ENCODE measurements at places on chromosomes 5 and 9.

GRCh38 chr5:66989286-66989685 lies 207.3 kb downstream of the CD180 start:
- DNase-seq, result peak; percentile 89

GRCh38 chr5:81070571-81071255 lies 110.5 kb downstream of the RASGRF2 start:
- no peak for DNase-seq

DNA sequence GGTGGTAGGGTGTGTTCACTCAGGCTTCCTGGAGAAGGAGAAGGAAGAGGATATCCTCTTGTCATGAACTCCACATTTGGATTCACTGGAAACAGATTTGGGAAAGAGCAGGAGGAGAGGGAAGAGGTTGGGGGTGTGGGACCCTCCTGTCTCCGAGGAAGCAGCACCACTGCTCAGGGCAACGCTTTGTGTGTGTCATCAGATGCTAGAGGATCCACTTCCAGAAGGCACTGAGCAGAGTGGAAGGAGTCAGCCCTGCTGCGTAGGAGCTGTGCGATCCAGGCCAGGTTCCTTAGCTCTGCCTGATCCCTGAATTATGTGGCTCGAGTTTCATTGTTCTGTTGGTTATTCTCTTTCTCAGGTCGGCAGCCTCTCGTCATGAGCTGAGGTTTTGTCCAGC lies 37.3 kb upstream of the TJP2 start:
- no peak for DNase-seq

DNA sequence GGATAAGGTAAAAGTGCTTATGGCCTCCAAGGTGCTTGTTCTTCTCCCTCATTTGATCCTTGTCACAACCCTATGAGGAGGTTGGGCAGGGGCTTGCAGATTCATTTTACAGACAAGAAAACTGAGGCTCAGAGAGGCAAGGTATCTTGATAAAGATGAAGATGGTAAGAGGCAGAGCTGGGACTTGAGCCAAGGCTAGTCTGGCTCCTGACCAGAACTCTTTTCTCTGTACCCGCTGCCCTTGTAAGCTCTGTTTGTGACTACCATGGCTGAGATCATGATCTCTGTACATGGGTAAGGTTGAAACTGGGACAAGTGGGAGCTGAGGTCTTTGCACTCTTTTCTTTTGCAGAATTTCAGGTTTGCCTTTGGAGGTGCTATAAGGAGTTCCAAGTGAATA lies 33.6 kb downstream of the SEC61B start:
- no peak for DNase-seq

DNA sequence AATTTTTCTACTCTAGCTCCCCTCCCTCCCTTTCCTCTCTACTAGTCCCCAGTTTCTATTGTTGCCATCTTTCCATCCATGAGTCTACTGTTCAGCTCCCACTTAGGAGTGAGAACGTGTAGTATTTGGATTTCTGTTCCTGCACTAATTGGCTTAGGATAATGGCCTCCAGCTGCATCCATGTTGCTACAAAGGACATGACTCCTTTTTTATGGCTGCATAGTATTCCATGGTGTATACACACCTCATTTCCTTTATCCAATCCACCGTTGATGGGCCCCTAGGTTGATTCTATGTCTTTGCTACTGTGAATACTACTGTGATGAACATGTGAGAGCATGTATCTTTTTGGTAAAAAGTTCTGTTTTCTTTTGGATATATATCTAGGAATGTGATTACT lies 138.9 kb upstream of the MSX2 start:
- no peak for DNase-seq

GRCh38 chr5:133398646-133399101 lies 213.7 kb downstream of the FSTL4 start:
- no peak for DNase-seq

- DNase-seq, result peak; percentile 68
Measured at GRCh38 chr5:74212336-74212735, 428.2 kb downstream of the ENC1 start.

DNA sequence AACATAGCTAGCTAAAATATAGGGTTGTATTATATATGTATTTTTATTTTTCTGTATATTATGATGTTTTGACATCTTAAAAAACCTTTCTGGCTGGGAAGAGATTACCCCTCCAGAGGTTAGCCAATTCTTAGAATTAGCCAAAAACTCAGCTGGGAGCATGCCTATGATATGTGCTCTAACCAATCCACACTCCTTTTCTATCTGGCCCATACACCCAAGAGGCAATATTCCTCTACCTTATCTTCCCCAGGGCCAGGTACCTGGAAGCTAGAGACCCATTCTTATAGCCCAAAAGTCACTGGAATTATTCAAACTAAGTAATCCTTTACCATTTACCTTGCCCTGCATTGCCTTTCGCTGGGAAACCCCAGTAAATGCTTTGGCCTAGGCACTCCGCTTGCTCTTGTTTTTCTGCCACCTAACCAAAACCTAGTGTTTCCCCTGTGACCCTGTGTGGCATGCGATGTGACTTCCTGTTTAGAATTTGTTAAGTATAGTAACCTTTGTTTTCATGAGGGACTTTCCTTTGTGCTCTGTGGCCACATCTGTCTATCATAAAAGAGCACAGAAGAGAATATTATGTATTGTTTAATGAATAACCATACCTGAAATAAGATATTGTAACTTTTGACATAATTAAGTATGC lies 37.4 kb downstream of the CSNK1G3 start:
- DNase-seq, result no peak

GRCh38 chr5:170493028-170493820 lies 10.6 kb upstream of the KCNIP1 start:
- DNase-seq, result no peak

- no peak for DNase-seq
Measured at GRCh38 chr9:76962732-76963131, 56.7 kb upstream of the FOXB2 start.

GRCh38 chr9:131717719-131718460 lies 22.0 kb downstream of the RAPGEF1 start:
- no peak for DNase-seq

- DNase-seq, result peak; percentile 61
Measured at GRCh38 chr9:118170032-118170955, 466.1 kb downstream of the TLR4 start.

DNA sequence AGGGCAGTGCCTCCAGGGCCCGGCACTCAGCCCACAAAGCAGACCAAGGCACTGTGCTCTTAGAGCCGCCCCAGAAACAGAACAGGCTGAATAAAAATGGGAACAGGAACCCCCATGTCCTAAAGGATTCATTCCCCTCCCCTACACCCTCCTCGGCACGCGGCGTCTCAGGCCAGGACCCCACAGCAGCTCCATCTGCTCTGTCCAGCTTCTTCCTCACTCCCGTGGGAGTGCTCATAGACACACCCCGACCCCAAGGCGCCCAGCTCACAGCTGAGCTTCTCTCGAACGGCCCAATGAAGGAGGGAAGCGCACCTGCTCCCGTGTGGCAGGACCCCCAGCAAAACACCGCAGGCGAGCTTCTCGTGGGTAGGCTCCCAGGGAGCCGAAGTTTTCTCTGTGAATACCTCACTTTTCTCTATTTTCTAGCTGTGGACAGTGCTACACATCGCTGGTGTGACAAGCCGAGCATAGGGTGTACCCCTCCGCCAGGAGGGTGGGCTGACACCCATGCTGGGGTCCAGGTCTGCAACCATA lies 15.4 kb upstream of the QSOX2 start:
- no peak for DNase-seq

DNA sequence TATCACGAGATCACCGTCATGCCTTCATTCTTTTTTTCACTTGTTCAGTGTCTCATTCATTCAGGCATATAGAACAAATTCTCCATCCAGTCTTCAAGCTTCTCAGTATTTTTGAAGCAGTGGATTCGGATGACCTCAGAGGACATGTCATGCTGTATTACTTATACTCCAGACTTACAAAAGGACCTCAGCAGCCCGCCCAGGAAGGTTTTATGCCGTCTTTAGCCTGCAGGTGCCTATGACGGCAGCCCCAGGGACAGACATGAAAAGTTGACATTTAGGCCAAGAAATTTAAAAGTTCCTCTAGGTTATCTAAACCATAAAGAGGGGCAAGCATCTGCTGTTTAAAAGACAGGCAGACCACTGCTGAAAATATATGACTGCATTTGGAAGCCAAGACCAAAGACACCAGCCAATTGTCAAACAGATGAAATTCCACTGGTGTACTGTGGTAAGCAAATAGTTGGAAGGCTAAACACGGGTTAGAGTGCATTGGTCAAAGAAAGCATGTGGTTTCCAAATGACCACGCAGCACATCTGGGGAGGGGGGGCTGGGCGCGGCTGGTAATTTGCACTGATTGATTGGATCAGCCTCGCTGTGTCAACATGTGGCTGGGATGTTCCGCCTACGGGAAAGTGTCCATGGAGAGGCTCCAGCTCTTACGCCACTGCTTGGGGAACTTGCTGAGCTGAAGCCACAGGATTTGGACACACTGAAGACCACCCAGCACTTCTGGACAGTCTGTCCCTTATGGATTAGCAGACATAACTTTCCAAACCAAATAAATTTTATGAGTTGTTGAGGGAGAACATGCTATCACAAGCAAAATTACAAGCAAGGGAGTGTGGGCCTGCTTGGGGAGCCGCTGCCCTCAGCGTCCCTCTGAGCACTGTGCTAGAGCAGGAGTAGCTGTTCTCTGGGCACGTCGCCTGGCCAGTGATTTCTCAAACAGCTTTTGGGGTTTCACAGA lies 173.6 kb downstream of the FANCC start:
- peak; percentile 81 for DNase-seq

- peak; percentile 83 for DNase-seq
Measured at GRCh38 chr5:32232441-32233219, 58.5 kb upstream of the GOLPH3 start.

GRCh38 chr9:136570916-136571315 lies 25.1 kb upstream of the NOTCH1 start:
- no peak for DNase-seq

DNA sequence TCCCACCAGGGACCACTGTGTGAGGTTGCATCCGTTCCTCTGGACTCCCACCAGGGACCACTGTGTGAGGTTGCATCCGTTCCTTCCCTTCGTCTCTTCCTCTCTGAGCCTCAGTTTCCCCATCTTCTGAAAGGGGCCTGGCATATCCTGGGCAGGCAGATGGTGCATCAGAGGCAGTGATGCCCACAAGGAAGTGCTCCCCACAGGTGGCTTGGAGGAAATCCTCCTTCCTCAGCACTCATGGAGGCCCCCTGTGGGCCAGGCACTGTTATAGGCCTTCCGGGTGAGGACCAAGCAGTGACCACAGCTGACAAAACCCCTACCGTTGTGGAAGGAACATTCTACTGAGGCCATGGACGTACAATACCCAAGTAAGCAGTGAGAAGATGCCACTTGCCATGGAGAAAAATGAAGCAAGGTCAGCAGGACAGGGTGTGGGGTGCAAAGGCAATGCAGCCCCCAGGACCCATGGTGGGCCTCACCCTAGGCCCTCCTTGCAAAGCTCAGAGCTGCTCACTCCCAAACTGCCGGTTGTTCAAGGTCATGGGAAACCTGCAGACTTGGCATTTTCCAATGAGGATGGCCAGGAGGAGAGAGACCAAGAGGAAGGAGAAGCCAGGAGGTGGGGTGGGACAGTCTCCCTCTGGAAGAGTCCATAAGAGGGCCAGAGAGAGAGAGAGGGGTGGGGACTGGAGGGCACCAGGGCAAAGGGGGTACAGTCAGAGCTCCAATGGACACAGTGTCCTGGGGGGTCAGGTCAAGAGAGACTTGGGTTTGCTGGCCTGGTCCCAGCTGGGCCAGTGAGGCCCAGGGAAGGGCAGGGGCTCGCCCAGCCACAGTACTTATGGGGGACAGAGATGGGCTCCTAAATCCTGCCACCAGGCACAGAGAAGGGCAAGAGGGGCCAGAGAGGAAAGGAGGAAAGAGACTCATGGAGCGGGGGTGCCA lies 51.1 kb downstream of the C9orf50 start:
- DNase-seq, result peak; percentile 63

GRCh38 chr9:137396227-137396626 lies 26.7 kb downstream of the EXD3 start:
- DNase-seq, result peak; percentile 97

GRCh38 chr9:95756101-95756500 lies 119.4 kb upstream of the ERCC6L2 start:
- no peak for DNase-seq

GRCh38 chr9:81789721-81790120 lies 100.4 kb upstream of the TLE1 start:
- DNase-seq, result peak; percentile 61

DNA sequence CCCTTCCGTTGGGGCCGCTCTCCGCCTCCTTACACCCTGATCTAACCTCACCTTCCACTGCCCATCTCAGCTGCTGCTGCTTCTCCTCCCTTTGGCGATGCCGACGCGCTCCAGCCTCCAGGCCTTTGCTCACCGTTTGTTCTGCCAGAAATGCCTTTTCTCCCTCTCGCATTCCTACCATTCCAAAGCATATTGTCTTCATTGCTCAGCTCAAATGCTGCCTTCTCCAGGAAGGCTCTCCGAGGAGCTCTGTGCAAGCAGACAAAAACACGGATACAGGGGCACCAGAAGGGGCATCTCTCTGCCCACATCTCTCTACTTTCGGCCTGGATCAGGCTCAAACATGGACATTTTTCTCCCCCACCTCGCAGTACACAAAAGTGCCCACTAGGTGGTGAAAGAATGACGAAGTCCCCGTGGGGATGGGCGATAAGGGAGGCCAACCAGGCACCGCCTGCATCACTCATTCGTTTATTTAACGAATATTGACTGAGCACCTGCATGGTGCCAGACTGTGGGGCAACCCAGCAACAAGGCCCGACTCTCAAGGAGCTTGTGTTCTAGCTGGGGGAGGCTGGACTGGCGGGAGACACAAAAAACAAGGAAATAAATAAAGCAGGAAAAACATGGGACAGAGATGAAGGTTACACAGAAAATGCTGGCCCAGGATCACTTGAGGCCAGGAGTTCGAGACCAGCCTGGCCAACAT lies 7.3 kb upstream of the GRHPR start:
- peak; percentile 77 for DNase-seq

GRCh38 chr5:136080483-136081216 lies 51.9 kb downstream of the TGFBI start:
- peak; percentile 92 for DNase-seq

DNA sequence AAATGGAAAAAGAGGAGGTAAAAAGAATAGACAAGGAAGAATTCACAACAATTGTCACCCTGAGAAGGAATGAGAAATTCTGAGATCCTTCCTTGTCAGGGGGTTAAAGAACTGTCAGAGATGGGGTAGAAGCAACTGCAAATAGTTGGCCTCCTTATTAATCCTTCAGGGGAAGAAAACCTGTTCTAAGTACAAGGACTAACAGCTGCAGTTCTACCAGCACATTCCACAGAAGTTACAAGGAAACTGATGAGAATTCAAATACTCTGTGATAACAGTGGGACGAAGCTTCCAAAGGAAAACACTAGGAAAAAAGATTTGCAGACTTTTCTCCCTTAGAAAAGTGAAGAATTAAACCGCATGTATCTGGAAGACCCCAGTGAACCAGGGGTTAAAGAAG lies 93.7 kb downstream of the OR2K2 start:
- DNase-seq, result peak; percentile 19

GRCh38 chr9:118482306-118482705 lies 778.1 kb downstream of the TLR4 start:
- no peak for DNase-seq

All from choroid plexus epithelial cell (primary cell).